ENCODE measurements at places on chromosomes 13 and 19.

DNA sequence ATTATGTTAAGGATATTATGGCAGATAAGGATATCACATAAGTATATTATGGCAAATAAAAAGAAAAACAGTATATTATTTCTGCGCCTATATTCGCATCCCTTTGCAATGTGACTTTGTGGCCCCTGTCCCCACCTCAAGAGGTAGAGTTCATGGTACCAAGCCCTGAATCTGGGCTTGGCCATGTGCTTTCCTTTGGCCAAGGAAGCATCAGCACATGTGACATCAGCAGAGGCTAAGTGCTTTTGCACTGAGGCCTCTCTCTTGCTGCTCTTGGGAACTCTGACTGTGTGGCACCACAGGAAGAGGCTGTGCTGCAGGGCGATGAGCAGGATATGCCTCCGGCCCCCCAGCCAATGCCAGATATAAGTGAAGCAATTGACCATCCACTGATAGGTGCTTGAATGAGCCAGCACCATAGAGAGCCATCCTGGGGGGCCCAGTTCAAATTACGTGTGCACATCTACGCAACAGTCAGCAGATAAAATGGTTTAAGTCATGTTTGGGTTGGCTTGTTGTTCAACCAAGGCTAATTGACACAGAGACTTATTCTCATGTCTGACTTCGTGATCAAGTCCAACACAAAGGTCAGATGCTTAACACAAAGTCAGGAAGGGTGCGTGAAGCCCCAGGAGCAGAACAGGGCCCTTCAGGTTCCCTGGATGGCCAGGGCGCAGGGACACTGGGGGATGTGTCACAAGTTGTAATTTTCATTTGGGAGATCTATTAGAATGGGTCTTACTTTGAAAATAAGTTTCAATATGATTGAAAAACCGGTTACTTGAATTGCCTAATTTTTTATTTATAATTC lies 173.3 kb downstream of the COL4A1 start:
- DNase-seq: no peak

DNA sequence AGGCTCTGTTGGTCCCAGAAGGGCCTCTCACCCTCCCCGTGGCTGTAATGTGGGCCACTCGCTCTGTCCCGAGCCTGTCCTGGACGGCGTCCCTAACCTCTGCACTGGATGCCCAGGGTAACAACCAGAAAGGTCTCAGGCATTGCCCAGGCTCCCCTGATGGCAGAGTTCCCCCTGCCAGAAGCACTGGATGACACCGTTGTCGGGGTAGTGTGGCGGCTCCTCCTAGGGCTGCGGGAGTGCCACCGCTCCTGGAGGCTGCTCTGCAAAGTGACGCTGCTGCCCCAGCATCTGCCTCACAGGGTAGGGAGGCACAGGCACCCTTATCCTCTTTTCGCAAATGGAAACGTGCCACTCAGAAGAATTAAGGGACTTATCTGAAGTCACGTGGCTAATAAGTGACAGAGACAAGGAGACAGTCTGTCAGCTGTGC lies 32.0 kb downstream of the MPHOSPH8 start:
- peak; percentile 76 for DNase-seq

GRCh38 chr13:44311011-44311780 lies 62.4 kb upstream of the SERP2 start:
- no peak for DNase-seq

DNA sequence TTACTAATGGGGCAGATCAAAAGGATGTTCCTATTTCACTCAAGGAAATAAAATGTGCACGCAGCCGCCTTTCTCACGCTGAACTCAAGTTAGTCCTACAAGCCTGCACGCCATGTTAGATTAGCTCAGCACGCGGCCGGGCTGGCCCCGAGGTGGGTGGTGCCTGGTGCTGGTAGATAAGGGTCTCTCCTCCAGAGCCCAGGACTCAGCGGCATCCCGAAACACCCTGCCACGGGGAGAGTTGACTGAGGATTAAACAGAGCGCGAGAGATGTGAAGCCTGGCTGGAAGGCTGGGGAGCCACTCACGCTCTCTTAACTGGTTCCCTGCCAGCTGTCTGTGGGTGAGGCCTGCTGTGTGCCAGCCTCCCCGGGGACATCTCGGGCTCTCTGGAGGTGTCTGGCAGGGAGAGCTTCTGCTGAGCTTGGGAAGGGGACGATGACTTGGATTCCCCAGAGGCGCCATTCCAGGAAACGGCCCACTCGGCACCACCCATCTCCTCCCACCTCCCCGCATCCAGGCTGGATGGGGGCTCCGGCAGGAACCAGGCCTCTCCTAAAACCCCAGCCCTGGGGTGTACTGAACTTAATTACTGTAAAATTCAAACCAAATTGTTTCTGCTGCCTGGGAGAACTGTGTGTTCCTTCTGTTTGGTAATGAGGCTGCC lies 122.2 kb downstream of the KDM4B start:
- peak; percentile 94 for DNase-seq

DNA sequence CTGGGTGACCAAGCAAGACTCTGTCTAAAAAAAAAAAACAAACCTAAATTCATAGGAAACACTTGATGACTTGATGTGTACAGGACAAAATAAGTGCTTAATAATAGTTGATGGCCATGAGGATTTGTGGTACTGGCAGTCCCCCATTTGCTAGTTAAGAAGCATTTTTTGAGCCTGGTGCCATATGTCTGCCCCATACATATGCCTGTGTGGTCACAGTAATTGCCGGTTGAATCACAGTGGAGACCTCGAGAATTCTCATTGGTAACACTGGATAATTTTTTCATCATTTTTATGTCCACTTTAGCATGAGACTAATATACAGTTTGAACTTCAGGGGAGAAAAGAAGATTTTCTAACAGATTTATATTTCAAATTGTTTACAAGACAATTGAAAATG lies 79.2 kb downstream of the LRCH1 start:
- no peak for DNase-seq

- no peak for DNase-seq
Observed at GRCh38 chr13:30711375-30711774, 24.0 kb upstream of the ALOX5AP start.

DNA sequence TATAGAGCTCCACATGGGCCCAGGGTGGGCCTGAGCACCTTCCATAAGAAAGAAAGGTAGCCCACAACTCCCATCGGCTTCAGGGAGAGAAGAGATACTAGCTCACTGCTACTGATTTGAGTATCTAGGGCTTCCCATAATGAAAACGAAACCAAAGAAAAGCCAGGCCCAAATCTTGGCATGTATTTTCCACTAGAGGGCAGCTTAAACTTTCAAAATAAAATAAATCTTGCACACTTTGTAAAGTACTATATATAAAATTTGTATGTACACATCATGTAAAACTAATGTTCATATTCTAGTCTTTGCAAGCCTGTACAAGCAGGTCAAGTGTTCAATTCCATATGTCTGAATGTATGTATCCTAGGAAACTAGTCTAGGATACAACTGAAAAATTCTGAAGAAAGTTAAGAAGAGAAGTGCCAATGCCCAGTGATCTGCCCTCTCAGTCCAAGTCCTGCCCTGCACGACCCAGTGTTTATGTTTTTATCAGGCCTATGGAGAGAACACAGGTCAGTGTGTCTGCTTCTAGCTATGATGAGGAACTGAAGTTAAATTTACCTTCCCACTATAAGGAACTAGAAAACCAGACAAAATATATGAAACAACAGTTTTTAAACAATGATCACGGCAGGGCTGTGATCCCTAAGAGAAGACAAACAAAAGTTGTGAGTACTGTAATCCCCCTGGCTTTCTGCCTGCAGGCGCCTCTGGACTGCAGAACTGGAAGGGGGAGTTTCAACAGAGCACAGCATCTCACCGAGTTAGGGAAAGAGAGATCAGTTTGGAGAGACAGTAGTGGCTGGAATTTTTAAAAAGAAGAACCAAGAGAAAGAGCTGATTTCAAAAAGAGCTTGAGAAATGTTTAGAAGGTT lies 475.7 kb downstream of the UQCRFS1 start:
- DNase-seq: no peak

DNA sequence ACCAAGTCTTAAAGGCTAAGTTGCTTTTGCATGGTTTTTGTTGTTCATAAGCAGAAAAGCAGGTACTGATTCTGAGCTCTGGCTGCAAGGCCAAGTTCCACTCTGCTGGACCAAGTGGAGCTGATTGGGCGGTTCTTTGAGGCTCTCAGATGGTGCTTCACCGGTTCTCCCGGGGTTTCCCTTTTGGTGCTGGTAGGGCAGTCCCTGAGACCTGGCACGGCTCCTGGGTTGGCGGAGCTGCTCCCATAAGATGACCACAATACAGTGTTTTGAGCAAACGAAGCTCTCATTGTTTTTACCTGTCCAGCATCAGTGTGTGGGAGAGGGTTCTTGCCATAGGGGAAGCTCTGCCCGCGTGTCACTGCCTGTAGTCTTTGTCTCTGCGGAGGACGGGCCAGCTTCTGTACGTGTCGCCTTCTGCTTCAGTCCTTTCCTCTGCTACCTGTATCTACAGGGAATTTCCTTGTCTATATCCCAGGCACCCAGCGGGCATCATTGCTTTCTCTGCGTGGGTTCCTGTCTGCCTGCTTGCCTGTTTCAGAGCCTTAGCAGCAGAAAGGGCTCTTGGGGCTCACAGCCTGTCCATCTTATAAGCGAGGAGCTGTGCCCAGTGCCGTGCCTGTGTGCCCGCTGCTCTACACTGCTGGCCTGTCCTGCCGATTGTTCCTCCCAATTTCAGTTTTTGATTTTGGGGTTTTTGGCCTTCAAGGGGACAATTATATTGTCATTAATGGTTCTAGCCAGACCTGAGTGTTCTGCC lies 2.3 kb downstream of the U2AF2 start:
- DNase-seq: no peak

DNA sequence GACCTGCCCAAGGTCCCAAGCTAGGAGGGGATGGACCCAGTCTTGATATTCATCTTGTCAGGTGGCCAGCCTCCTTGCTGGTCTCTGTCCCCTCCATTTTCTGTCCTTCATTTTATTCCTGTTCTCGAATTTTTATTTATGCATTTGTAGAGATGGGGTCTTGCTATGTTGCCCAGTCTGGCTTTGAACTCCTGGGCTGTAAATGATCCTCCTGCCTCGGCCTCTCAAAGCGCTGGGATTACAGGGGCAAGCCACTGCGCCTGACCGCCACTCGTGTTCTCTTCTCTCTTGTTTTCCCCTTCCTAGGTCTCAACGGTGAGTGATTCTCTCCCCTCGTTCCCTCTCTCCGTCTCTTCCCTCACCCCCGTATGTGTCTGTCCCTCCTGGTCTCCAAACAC lies 10.6 kb upstream of the TPRX2 start:
- no peak for DNase-seq

GRCh38 chr19:30156646-30157045 lies 214.6 kb downstream of the URI1 start:
- no peak for DNase-seq

DNA sequence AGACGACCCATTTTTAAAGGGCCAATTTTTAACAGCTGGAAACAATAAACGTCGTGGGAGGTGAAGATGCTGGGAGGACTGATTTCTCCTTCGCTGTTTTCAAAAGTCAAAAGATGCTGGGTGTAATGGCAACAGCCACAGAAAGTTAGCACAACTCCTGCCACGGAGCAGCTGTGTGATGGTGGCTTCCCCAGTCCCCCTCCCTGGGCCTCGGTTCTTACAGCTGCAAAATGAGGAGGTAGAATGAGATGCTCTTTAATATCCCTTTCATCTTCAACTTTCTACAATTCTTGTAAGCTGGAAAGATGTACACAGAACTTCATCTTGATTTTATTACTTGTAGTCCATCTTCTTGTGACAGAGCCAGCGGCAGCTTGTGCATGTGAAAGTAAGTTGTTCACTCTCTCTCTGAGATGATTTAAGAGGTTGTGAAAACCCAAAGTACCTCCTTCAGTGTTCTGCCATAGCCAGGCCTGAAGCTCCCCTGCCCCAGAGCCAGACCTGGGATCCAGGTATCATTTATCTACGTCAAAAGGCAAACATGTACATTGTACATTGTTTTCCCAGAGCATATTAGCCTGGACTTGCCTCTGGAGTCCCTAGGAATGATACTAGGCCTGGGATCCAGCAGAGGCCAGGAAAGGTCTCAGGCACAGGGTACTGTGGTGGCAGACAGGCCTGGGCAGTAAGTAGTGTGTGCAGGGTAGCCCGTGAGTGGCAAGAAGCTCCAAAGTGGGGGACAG lies 3.4 kb upstream of the UBE2L5 start:
- DNase-seq: no peak

GRCh38 chr19:10688545-10689280 lies 12.5 kb upstream of the QTRT1 start:
- no peak for DNase-seq

DNA sequence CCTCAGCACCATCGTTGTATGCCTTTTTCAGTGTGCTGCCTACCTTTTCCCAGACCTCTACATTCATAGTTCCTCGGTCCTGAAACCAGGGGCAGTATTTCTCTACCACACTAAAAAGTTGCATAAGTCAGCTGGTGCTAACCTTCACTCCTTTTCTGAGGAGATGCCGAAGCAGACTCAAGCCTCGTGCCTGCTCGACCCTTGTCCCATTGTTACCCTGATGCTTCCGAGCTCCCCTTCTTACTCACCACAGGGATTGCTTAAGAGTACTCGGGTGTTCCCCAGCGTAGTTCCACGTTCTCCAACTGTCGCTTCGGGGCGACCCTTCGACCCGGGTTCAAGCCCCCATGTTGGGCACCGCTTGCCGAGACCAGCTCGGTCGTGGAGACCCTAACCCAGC lies 19.0 kb upstream of the IL17D start:
- DNase-seq: no peak

DNA sequence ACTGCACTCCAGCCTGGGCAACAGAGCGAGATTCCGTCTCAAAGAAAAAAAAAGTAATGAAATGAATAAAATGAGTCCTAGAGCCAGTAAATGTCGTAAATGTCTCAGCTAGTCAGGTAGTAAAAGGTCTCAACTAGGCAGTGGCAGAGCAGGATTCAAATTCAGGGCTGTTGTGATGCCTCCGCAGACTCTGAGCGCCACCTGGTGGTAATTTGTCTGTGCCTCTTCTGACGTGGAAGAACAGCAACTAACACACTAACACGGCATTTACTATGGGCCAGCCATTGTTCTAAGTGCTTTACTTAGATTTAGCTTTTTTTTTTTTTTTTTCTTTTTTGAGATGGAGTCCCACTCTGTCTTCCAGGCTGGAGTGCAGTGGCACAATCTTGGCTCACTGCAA lies 30.2 kb downstream of the CYP2F1 start:
- DNase-seq: peak; percentile 81

Data from BE2C (cell line).